ENCODE measurements at places on chromosomes 6 and 20. TPM values are rescaled to one million over a fixed set of nuclear protein-coding genes. Genes with fewer than 3 reads are reported as not detected.
A peak's percentile ranks its signal among the peaks of the same experiment; 100 is the strongest.

DNA sequence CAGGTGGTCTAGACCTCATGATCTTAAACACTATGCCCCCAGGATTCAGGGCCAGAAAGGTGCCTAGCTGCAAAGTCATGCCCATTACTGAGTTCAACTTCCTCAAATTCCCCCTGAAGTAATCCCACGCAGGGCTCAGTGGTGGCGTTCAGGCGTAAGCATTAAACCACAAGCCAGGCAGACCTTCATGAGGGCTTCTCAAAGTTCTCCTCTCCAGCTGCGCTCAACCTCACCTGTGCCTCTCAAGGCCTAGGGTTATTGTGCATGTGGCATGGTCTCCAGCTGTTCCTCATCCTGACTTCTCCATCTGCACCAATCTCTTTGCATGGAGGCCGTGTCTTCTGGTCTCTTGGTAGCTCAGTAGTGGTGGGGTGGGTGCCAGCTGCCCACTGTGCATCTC lies 113.6 kb downstream of the TSHZ2 start:
- no peak overlapping the region for H3K27ac ChIP-seq
- H3K4me3 ChIP-seq: no peak overlapping the region
- no peak for DNase-seq
- no peaks in the 10 kb centered on the region for H3K36me3 ChIP-seq

DNA sequence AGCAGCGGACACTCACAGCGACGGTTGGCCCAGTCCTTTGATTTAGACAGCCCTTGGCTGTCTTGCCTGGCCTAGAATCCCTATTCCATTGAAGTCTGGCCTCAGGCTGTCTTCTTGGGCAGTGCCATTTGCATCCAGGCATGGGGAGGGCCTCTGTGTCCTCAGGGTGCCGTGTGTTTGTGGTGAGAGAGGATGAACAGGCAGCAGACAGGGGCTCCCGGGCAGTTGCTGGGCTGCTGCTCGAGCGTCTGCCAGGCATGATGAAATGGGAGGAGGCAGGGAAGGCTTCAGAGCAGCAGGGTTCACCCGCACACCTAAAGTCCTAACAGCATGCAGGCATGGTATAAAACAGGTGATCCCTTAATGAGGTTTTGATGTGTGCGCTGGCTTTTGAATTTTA lies 126.9 kb downstream of the SOBP start:
- H3K27ac ChIP-seq: no peak overlapping the region
- H3K4me3 ChIP-seq: no peak overlapping the region
- H3K4me1 ChIP-seq: no peaks in the 10 kb centered on the region
- no peaks in the 10 kb centered on the region for H3K27me3 ChIP-seq
- DNase-seq: no peak
- H3K36me3 ChIP-seq: no peaks in the 10 kb centered on the region

DNA sequence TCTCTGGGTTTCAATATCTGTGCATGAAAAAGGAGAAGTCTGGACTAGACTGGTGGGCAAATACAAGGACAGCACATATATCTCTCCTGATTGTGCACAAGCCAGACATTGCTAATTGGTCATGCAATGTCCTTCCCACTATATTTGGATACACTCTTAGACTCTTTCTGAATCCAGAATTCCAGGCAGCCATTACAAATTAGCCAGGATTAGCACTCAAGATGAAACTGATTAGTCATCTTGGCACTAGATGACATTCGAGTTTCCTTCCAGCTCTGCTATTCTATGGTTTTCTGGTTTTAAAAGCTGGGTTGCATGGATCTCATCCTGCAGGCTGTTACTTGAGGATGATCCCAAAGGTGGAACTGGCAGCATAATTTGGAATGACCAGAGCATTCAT lies 73.2 kb downstream of the SCP2D1 start:
- H3K27me3 ChIP-seq: no peaks in the 10 kb centered on the region
- H3K27ac ChIP-seq: no peak overlapping the region
- H3K4me3 ChIP-seq: no peak overlapping the region
- DNase-seq: no peak
- no peaks in the 10 kb centered on the region for H3K4me1 ChIP-seq
- H3K36me3 ChIP-seq: no peaks in the 10 kb centered on the region

DNA sequence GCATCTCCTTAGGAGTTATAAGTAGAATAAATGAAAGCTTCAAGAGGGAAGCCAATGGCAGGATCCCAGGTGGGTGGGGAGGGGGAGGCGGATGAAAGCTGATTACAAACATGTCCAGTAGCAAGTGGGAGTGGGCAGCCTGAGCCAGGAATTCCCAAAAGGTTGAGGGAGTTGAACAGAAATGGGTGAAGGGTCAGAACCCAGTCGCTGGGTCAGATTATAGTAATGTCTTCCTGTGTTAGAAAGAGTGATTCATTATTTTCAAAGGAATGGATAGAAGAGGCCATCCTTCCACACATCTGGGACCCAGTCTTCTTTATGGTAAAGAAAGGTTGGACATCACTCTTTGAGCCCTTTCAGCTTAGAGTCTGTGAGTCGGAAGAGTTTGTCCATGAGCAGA lies 41.0 kb upstream of the FAM50B start:
- no peaks in the 10 kb centered on the region for H3K36me3 ChIP-seq
- no peaks in the 10 kb centered on the region for H3K27me3 ChIP-seq
- H3K27ac ChIP-seq: peak overlapping the region; percentile 46
- H3K4me3 ChIP-seq: no peak overlapping the region

DNA sequence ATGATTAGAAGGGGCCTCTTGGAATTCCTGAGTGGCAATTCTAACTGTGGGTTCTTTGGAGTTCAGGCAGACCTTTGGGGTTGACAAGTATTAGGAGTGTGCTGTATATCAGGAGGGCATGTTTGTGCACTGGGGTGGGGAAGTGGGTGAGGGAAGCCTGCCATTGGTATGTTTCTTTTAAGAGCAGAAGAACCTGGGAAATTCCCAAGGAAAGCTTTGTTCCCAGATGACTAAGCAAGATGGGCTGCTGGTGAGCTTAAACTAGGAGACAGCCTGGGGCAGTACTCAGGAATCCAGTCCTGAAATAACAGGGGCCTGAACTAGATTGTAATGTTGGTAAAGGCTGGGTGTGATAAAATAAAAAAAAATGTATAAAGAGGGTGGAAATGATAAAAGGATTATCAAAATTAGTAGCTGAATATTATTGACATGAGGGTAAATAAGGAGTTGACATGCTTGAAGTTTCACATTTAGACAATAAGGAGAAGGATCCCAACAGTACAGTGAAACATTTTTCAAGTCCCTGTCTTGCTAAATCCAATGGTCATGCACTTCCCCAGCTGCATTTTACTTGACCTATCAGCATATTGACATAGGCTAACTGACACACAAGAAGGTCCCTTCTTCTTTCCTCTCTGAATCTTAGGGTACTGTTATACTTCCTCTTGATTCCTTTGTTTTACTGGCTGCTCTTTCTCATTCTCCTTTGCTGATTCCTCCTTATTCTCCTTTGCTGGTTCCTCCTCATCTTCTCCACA lies 18.4 kb upstream of the IFNGR1 start:
- no peak overlapping the region for H3K4me3 ChIP-seq
- no peak overlapping the region for H3K27ac ChIP-seq
- no peaks in the 10 kb centered on the region for H3K36me3 ChIP-seq
- no peak for DNase-seq
- peaks cover 64% of the 10 kb centered on the region for H3K4me1 ChIP-seq
- no peaks in the 10 kb centered on the region for H3K27me3 ChIP-seq

DNA sequence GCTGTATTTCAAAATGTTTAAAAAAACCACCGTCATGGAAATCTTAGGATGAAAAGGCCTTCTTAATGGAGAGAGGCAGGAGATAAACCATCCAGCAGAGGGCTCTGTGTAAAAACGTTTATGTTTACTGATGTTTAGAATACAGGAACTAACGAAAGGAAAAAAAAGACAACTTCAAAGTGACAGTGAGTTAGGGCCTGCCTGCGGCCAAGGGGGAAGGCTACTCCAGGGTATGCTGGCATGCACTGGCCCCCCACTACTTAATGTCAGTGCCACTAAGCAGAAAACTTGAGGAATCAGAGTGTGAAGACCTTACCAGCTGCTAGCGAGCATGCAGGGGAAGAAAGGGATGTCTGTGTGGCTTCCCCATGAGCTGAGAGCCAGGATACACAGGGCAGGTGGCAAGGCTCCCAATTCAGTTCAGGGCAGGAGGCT lies 47.7 kb downstream of the AKAP7 start:
- peaks cover 7% of the 10 kb centered on the region for H3K36me3 ChIP-seq
- H3K4me1 ChIP-seq: peaks cover 3% of the 10 kb centered on the region
- H3K27ac ChIP-seq: no peak overlapping the region
- DNase-seq: no peak
- no peaks in the 10 kb centered on the region for H3K27me3 ChIP-seq
- H3K4me3 ChIP-seq: no peak overlapping the region

DNA sequence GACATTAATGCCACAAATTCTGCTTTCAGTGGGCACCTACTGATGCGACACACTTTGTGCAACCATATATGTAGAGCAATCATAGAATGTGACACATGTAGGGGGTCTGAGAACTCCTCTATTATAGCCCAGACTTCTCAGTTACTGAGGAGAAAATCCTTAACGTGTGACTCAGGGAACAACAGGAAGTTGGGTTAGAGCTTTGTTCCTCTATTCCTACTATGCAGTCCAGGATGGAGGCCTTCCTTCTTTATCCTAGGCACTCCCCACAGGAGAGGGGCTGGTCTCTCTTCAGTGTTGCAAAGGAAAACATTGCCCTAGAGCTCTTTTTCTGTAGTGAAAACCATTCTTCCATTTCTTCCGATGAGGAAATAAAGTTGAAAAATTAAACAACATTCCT lies 39.6 kb upstream of the RCAN2 start:
- no peak overlapping the region for H3K27ac ChIP-seq
- H3K27me3 ChIP-seq: no peaks in the 10 kb centered on the region
- no peaks in the 10 kb centered on the region for H3K4me1 ChIP-seq
- no peak for DNase-seq

DNA sequence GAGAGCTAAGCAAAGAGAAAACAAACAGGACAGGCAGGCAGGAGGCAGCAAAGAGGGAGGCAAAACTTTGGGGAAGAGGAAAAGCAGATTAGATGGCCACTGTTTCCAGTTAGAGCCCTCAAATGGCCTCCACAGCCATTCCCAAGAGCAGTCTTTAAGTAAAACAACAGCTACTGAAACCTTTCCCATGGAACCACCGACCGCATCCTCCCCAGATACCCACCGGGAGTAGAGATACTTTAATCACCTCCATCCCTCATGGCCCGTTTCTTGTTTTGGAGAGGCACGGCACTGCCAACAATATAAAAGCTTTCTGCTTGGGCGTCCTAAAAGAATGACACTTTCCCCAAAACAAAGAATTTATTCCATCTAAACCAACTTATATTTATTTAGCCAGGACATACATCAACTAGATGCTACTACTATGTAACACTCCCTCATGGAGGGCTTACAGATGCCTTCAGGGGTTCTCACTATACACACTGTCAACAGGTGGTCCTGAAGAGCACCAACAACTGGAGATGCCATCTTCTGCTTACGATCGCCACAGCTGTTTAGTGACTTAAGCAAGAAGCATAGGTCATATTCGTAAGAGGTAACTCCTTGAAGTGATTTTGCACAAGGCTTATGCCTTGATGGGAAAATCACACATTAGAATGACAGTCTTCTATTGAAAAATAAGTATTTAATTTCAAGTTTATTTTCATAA lies 43.4 kb downstream of the CNKSR3 start:
- H3K36me3 ChIP-seq: no peaks in the 10 kb centered on the region
- peaks cover 16% of the 10 kb centered on the region for H3K4me1 ChIP-seq
- H3K27ac ChIP-seq: no peak overlapping the region
- no peak for DNase-seq

DNA sequence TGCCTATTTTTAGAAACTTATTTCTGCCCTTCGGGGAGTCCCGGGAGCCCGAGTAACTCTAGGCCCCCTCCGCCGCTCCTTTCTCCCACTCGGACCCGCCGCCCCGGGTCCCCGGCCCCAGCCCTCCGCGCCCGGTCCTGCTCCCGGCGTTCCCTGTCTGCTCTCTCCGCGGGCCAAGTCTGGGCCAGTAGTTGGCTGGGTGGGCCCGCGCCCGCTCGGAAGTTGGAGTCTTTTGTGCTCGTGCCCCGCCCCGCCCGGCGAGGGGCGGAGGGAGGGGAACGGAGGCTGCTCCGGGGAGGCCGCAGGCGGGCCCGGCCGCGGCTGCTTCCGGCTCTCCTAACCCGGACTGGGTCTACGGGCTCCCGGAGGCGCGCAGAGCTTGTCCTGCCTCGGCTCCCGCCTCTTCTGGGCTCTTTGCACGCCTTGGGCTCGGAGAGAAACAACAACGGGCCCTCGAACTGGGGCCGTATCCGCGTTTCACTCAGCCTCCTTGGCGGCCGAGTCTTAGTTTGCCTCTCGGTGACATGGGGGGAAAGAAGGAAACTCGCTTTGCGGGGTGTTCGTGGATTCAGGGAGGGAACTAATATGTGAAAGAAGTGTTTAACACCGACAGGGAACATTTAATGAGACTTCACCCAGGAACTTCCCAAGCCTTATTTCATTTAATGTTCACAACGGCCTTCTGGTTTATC lies 657 bp downstream of the RALY start:
- H3K4me3 ChIP-seq: peak overlapping the region; percentile 74
- no peaks in the 10 kb centered on the region for H3K27me3 ChIP-seq
- peak; percentile 92 for DNase-seq
- H3K36me3 ChIP-seq: no peaks in the 10 kb centered on the region
- peaks cover 49% of the 10 kb centered on the region for H3K4me1 ChIP-seq
- peak overlapping the region; percentile 99 for H3K27ac ChIP-seq

DNA sequence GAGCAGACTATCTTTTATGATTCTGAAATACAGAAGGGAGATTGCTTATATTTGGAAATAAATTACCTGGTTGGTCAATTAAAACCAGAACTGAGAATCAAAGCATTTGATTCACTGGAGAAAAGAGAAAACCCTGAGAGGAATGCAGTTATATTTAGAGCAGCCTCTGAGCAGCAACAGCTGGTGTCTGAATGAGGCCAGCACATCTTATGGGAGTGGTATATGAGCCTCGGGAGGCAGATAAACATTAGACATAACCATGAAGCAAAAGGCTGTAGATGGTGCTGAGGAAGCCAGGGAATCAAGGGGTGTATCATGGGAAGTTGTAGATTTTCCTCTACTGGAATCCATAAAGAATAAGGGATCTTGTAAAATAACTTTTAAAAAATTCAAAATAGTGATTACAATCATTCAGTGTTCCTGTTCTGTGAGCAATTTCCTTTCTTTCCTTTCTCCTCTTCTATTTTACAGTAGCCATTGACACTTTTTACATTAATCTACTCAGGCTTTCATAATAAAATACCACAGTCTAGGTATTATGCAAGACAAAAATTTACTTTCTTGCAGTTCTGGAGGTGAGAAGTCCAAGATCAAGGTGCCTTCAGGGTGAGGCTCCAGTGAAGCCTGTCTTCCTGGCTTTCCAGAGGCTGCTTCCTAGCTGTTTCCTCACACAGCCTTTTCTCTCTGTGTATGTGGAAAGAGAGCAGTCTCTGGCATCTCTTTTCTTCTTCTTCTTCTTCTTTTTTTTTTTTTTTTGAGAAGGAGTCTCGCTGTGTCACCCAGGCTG lies 32.8 kb upstream of the ENPP5 start:
- no peak for DNase-seq
- H3K36me3 ChIP-seq: no peaks in the 10 kb centered on the region
- H3K27me3 ChIP-seq: no peaks in the 10 kb centered on the region
- no peaks in the 10 kb centered on the region for H3K4me1 ChIP-seq
- no peak overlapping the region for H3K27ac ChIP-seq

The CST4 gene
- not detected for total RNA-seq

The CD24 gene
- 186 TPM for total RNA-seq

The SLC22A7 gene
- not detected for total RNA-seq

The PAQR8 gene
- 6.5 TPM for total RNA-seq

The CST5 gene
- not detected for total RNA-seq

The OGFR gene
- 48.2 TPM for total RNA-seq

The KATNA1 gene
- total RNA-seq: 34.4 TPM

The SLC44A4 gene
- 2.0 TPM for total RNA-seq
